ENCODE measurements at places on chromosomes 6 and 20. TPM values are rescaled to one million over a fixed set of nuclear protein-coding genes. Genes with fewer than 3 reads are reported as not detected.

Gene RALGAPA2
- total RNA-seq, result 15.1 TPM

Gene ZNF334
- 2.3 TPM for total RNA-seq

Gene OTOR
- total RNA-seq, result not detected

Gene CYP24A1
- 0.34 TPM for total RNA-seq

Gene SIRPB1
- total RNA-seq, result 1.4 TPM

Gene ABHD16B
- 0.13 TPM for total RNA-seq

Gene SMLR1
- not detected for total RNA-seq

Gene ENPP4
- 12.6 TPM for total RNA-seq

Gene OOEP
- 0.38 TPM for total RNA-seq

Gene FGD2
- total RNA-seq, result 1.2 TPM

Gene CEP43
- total RNA-seq, result 29.7 TPM

Gene C20orf144
- total RNA-seq, result 0.21 TPM

Gene ENPP5
- total RNA-seq, result 0.21 TPM

Gene KIF13A
- total RNA-seq, result 0.19 TPM

Gene PRL
- total RNA-seq, result not detected

Gene CLPSL1
- not detected for total RNA-seq

Gene BPIFA1
- total RNA-seq, result not detected

Gene TINAG
- total RNA-seq, result not detected

Gene TSHZ2
- total RNA-seq, result 1.4 TPM

Gene TRAPPC3L
- not detected for total RNA-seq

Gene VGLL2
- total RNA-seq, result not detected

Gene DAAM2
- not detected for total RNA-seq

Gene RIN2
- not detected for total RNA-seq

Gene DDO
- not detected for total RNA-seq

Gene FAM83B
- not detected for total RNA-seq

Gene FHL5
- not detected for total RNA-seq

Gene RAET1L
- total RNA-seq, result not detected

Gene GRM1
- not detected for total RNA-seq

Gene UBE2C
- 137 TPM for total RNA-seq

Gene C20orf141
- not detected for total RNA-seq

Gene PGBD1
- 4.1 TPM for total RNA-seq

Gene RBM24
- not detected for total RNA-seq

Gene OR12D3
- not detected for total RNA-seq

Gene ELOVL4
- 1.7 TPM for total RNA-seq

Gene DDRGK1
- 79.1 TPM for total RNA-seq

Gene ARG1
- not detected for total RNA-seq

Gene PRSS35
- 0.06 TPM for total RNA-seq

Gene LY6G6F
- not detected for total RNA-seq

Gene TOMM6
- 416 TPM for total RNA-seq

Gene CCN6
- total RNA-seq, result not detected

Gene TSPO2
- total RNA-seq, result not detected

Gene TFAP2B
- not detected for total RNA-seq

Gene ANGPT4
- not detected for total RNA-seq

Gene KHDC1L
- total RNA-seq, result 0.31 TPM

Gene OR2W1
- total RNA-seq, result not detected

Gene PKIB
- total RNA-seq, result not detected

Gene CPNE5
- 0.36 TPM for total RNA-seq

Gene FAM50B
- total RNA-seq, result 8.5 TPM

Gene KIAA0408
- 10.7 TPM for total RNA-seq

Gene SLC13A3
- total RNA-seq, result not detected

Gene HLA-DRA
- 12.4 TPM for total RNA-seq

Gene RAD21L1
- not detected for total RNA-seq

Gene BPI
- total RNA-seq, result not detected

Gene CPXM1
- 1.6 TPM for total RNA-seq

Measured in activated CD8-positive, alpha-beta memory T cell treated with anti-CD3 and anti-CD28 coated beads for 36 hours (primary cell).